ENCODE measurements at places on chromosomes 1 and 21. TPM values are rescaled to one million over a fixed set of nuclear protein-coding genes. Genes with fewer than 3 reads are reported as not detected.

RGS13 gene
- 0.06 TPM for total RNA-seq

CASQ2 gene
- 21.4 TPM for total RNA-seq

ADAMTS5 gene
- 24.8 TPM for total RNA-seq

SLFNL1 gene
- 0.76 TPM for total RNA-seq

LMX1A gene
- 0.67 TPM for total RNA-seq

INPP5B gene
- total RNA-seq, result 6.2 TPM

PROK1 gene
- not detected for total RNA-seq

SERPINC1 gene
- not detected for total RNA-seq

GRCh38 chr1:111199881-111200801 is at the start of gene DENND2D:
Gene DENND2D, minus strand, starts transcription at chr1:111200646. Its CDS starts 187 bp downstream, at chr1:111200459.
- H3K4me1 ChIP-seq, result peaks cover 42% of the 10 kb centered on the region
- DNase-seq, result no peak
- H3K27me3 ChIP-seq, result no peaks in the 10 kb centered on the region
- H3K27ac ChIP-seq, result peak within 1 kb of the TSS; percentile 93
- peak within 1 kb of the TSS; percentile 58 for H3K4me3 ChIP-seq
- peaks cover 13% of the 10 kb centered on the region for H3K36me3 ChIP-seq

DNA sequence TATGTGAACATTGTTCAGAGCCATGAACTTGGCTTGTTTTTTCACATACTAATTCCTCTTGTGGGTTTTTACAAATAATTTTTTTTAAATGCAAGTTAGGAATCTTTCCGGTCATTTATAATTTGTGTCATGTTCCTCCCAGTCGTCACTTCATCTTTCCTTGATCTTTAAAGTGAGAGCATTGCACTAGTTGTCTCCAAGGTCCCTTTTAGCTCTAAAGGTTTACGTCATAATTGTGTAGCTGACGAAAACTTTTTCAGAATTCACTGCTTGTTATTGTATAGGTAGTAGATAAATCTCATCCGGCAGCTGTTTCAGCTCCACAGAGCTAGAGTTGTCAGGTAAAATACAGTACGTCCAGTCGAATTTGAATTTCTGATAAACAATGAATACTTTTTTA is 33.6 kb downstream of the SOAT1 start:
- peaks cover 24% of the 10 kb centered on the region for H3K36me3 ChIP-seq
- no peaks in the 10 kb centered on the region for H3K27me3 ChIP-seq
- H3K4me1 ChIP-seq, result no peaks in the 10 kb centered on the region
- no peak for DNase-seq
- no peak overlapping the region for H3K27ac ChIP-seq

- no peak overlapping the region for H3K4me3 ChIP-seq
- peaks cover 3% of the 10 kb centered on the region for H3K4me1 ChIP-seq
- peak overlapping the region; percentile 82 for H3K27ac ChIP-seq
These were observed 95.7 kb downstream of the ATP6V1G3 start for GRCh38 chr1:198444792-198445191.

DNA sequence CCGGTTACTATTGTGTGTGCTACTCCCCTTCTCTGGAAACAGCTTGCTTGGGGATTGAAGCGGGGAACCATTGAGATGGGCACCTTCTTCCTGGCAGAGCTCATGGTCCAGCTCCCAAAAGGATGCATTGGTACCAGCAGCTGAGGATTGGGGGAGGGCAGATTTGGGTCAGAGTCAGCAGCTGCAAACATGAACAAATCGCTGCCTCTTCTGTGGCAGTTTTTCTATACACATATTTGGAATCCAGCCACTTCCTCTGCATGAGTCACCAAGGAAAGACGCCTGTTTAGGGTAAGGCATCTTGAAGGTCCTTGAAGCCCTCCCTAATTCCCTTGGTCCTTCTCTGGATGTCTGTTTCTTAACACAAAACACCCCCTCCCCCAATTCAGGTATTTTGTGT is 104.7 kb downstream of the DAB1 start:
- no peak for DNase-seq
- H3K27ac ChIP-seq, result no peak overlapping the region
- no peaks in the 10 kb centered on the region for H3K4me1 ChIP-seq
- no peaks in the 10 kb centered on the region for H3K27me3 ChIP-seq

GRCh38 chr1:54567961-54568360 is 19.9 kb downstream of the ACOT11 start:
- peak overlapping the region; percentile 58 for H3K27ac ChIP-seq
- H3K36me3 ChIP-seq, result no peaks in the 10 kb centered on the region
- H3K4me3 ChIP-seq, result no peak overlapping the region

DNA sequence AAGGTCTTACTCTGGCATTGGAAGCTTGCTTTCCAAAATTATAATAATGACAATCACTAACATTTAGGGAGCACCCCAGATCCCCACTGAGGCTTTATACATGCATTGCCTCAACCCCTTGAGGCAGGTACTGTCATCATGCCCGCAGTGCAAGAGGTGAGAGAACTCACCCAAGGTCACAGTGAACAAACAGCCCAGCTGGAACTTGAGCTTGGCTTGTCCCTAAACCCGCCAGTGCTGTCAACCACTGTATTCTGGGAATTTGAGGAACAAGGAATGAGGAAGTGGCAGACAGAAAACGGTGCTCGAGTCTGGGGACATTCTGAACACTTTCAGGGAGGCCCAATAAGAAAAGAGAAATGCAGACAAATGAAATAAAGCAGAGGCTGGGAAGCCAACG is 34.6 kb upstream of the TLR5 start:
- peak overlapping the region; percentile 90 for H3K27ac ChIP-seq
- DNase-seq, result no peak
- peak overlapping the region; percentile 22 for H3K4me3 ChIP-seq
- no peaks in the 10 kb centered on the region for H3K36me3 ChIP-seq
- H3K27me3 ChIP-seq, result no peaks in the 10 kb centered on the region

DNA sequence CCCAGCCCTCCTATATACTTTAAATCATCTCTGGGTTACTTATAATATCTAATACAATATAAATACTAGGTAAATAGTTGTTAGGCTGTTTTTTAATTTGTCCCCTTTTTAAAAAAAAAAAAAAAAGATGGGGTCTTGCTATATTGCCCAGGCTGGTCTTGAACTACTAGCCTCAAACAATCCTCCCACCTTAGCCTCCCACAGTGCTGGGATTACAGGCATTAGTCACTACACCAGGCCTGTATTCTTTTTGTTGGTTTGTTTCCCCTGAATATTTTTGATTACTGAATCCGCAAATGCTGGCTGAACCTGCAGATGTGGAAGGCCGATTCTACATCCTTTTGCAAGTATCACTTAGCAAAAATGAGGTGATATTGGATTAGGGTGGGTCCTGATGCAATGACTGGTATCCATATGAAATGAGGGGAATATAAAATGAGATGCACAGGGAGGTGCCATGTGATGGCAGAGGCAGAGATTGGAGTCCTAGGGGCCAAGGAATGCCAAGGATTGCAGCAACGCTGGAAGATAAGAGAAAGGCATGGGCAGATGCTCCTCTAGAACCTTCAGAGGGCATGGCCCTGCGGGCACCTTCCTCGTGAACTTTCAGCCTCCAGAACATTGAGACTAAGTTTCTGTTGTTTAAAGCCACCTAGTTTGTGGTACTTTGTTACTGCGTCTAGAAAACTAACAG is 58.8 kb downstream of the SSBP3 start:
- no peak for DNase-seq
- peaks cover 48% of the 10 kb centered on the region for H3K4me1 ChIP-seq
- no peak overlapping the region for H3K4me3 ChIP-seq
- H3K27me3 ChIP-seq, result no peaks in the 10 kb centered on the region
- no peaks in the 10 kb centered on the region for H3K36me3 ChIP-seq

GRCh38 chr1:219537223-219537631 is 75.7 kb downstream of the ZC3H11B start:
- H3K36me3 ChIP-seq, result no peaks in the 10 kb centered on the region
- DNase-seq, result no peak
- H3K4me3 ChIP-seq, result no peak overlapping the region
- H3K4me1 ChIP-seq, result no peaks in the 10 kb centered on the region
- no peaks in the 10 kb centered on the region for H3K27me3 ChIP-seq
- no peak overlapping the region for H3K27ac ChIP-seq

GRCh38 chr1:244214009-244214967 is 163.2 kb downstream of the ZBTB18 start:
- peaks cover 39% of the 10 kb centered on the region for H3K4me1 ChIP-seq
- H3K27me3 ChIP-seq, result peaks cover 3% of the 10 kb centered on the region
- no peaks in the 10 kb centered on the region for H3K36me3 ChIP-seq
- peak overlapping the region; percentile 58 for H3K27ac ChIP-seq
- no peak for DNase-seq
- H3K4me3 ChIP-seq, result no peak overlapping the region

- DNase-seq, result no peak
- no peaks in the 10 kb centered on the region for H3K4me1 ChIP-seq
- H3K36me3 ChIP-seq, result no peaks in the 10 kb centered on the region
These were observed 19.5 kb downstream of the ZMYM4 start for GRCh38 chr1:35287807-35288640.

DNA sequence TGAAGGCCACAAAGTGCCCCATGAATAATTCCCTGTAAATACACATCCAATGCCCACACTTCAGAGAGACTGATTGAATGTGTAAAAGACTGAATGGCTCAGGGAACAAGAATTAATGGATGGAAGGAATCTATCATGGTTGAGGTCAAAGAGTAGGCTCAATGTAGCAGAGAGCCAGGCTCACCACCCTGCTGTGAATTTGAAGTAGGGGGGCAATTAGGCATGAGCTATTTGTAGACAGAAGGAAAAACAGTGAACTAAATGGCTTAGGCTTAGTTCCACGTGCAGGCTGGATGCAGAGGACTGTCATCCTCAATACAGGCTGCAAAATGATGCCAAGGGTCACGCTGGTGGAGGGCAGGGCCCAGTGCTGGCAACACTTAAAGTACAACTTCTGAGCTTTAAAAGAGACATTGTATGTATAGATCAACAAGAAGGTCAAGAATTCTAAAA is 22.9 kb upstream of the IGSF3 start:
- no peak for DNase-seq
- H3K27me3 ChIP-seq, result no peaks in the 10 kb centered on the region
- no peak overlapping the region for H3K4me3 ChIP-seq
- no peak overlapping the region for H3K27ac ChIP-seq
- H3K4me1 ChIP-seq, result peaks cover 61% of the 10 kb centered on the region

DNA sequence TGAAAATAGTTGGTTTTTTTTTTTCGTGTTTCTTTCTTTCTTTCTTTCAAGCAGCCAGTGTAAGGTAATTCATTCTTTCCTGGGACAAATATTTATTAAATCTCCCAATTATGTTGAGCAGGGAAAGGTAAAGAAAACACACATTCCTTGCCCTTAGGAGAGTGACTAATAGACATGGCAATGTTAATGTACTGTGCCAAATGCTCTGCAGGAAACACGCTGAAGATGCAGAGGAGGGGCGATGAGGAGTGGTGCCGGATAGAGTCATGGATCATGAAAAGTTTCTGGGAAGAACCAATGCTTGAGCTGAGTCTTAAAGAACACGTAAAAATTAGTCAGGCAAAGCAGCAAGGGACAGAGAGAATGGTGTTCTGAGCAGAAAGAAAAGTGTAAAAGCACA is 199.2 kb downstream of the DNM3 start:
- no peaks in the 10 kb centered on the region for H3K27me3 ChIP-seq
- H3K4me3 ChIP-seq, result no peak overlapping the region
- no peaks in the 10 kb centered on the region for H3K4me1 ChIP-seq

DNA sequence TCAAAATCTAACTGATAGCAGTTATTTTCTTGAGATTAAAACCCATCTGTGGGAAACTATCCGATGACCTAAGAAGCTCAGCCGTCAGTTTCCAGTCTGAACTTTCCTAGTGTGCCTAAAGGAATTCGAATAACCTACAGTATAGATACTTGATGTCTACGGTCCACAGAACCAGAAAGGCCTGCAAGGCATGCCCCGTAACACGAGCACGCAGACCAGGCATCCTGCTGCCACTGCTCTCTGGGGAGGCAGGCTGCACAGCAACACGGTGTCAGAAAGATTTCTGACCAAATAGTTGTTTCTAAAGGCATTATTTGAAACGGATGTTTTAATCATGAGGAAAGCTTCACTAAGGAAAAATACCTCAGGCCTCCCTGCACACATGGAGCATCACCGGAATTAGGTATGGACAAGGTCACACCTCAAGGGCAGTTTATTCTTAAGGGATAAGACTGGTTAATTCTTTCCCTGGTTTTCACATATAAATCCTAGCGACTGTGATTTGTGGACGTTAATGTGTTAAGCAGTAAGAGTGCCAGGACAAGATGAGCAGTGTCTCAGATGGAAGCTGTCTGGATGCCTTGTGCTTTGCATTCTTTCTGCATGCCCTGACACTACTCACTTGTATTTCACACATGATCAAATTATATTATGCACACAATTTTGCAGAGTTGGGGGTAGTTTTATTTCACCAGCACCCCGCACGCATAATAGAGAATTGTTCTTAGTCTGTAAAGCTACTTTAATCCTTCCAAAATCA is 49.0 kb upstream of the NADK start:
- no peaks in the 10 kb centered on the region for H3K27me3 ChIP-seq
- peaks cover 40% of the 10 kb centered on the region for H3K4me1 ChIP-seq
- no peak overlapping the region for H3K4me3 ChIP-seq
- peaks cover 15% of the 10 kb centered on the region for H3K36me3 ChIP-seq
- no peak for DNase-seq
- H3K27ac ChIP-seq, result no peak overlapping the region

- peak overlapping the region; percentile 56 for H3K27ac ChIP-seq
- H3K36me3 ChIP-seq, result no peaks in the 10 kb centered on the region
- no peak overlapping the region for H3K4me3 ChIP-seq
- H3K4me1 ChIP-seq, result peaks cover 18% of the 10 kb centered on the region
These were observed 69.7 kb downstream of the NFIA start for GRCh38 chr1:61152066-61152465.

DNA sequence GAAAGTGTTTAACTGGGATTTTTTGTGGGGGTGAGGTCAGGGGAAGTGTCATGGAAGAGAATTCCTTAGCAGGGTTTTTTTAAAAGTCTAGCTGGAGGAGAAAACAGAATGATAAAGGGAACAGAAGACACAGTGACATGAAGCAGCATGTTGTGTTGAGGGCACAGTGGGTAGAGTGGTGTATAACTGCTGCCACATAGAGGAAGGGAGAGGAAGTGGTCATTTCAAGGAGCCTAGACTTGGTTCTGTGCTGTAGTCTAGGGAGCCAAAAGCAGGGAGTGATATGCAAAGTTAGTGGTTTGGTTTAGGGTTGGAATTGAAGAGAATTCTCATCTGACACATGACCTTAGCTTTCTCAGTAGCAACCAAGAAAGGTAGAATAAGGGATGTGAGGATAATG is 10.2 kb downstream of the EEIG2 start:
- H3K27me3 ChIP-seq, result no peaks in the 10 kb centered on the region
- H3K36me3 ChIP-seq, result no peaks in the 10 kb centered on the region
- H3K4me3 ChIP-seq, result no peak overlapping the region

GRCh38 chr1:2137257-2138121 is 57.1 kb downstream of the FAAP20 start:
- DNase-seq, result no peak
- no peaks in the 10 kb centered on the region for H3K27me3 ChIP-seq
- peaks cover 18% of the 10 kb centered on the region for H3K36me3 ChIP-seq
- no peak overlapping the region for H3K27ac ChIP-seq
- no peak overlapping the region for H3K4me3 ChIP-seq
- H3K4me1 ChIP-seq, result peaks cover 29% of the 10 kb centered on the region

- no peaks in the 10 kb centered on the region for H3K36me3 ChIP-seq
- H3K4me3 ChIP-seq, result no peak overlapping the region
- peaks cover 53% of the 10 kb centered on the region for H3K4me1 ChIP-seq
- no peaks in the 10 kb centered on the region for H3K27me3 ChIP-seq
- DNase-seq, result no peak
- peak overlapping the region; percentile 80 for H3K27ac ChIP-seq
These were observed 6.5 kb upstream of the RPTN start for GRCh38 chr1:152165286-152166077.

All from esophagus squamous epithelium (tissue), 5 donors.